ENCODE measurements at places on chromosomes 2 and 18.

GRCh38 chr2:24579053-24579803 is 88.2 kb downstream of the NCOA1 start:
- DNase-seq = no peak

DNA sequence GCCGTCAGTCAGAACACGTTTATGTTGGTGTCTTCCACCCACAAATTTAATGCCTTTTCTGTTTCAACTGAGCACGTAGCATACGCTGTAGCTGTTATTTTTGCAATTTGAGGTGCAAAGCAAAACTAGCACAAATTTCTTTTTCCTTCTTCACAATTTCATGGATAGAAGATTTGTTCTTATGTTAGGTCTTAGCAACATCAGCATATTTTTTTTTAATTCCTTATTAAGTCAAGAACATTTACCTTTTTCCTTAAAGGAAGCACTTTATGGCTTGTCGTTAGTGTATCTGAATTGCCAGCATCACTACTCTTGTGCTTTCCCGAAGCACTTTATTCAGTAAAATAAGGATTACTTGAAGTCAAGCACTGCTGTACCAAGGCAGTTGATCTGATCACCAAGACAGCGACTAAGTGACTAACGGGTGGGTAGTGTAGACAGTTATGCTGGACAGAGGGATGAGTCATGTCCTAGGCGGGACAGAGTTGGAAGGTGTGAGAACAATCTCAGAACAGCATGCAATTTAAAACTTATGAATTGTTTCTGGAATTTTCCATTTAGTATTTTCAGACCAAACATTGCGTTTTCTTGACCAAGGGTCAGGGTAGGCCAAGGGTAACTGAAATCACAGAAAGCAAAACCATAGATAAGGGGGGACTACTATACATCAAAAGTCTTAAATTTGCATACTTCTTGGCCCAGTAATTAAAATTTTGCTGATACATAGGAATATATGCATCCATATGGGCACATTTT is 13.3 kb downstream of the BABAM2 start:
- DNase-seq = no peak

DNA sequence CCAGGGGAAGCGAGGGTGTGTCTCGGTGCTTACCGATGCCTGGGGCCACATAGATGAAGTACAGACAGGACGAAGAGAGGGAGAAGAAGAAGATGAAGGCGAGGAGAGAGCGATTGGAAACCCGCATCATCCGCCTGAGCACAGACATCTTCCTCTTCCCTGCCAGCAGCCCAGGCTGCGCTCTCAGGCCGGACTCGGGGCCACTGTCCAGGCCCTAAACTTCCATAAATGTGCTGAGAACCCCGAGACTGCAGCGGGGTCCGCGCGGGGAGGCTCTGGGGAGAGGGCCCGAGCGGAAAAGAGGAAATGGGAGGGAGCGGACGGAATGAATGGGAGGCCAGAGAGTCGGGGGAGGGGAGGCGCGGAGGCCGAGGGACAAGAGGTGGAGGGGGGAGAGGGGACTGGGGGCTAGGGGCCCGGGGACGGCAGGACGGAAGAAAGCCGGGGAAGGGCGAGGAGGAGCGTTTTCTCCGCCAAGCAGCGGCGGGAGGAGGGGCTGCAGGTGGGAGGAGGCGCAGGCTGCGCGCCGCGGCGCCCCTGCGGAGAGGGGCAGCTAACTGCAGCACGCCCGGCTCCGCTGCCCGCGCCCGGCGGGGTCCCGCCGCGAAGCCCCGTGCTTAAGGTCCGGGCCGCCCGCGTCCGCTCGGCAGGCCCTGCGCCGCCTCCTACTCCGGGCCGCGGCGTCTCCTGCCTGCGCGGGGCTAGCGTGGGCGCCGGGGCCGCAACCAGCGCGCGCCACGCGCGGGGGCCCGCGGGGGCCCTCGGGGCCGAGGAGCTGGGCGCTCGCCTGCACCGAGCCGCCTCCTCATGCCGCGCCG is at the start of gene B4GALT6:
TSS of gene B4GALT6 (minus strand) at position 303 of the 818 bp plus-strand sequence. CDS start at position 148, 155 bp downstream.
- DNase-seq = peak; percentile 52

GRCh38 chr2:191385416-191386160 is 140.4 kb downstream of the MYO1B start:
- no peak for DNase-seq

DNA sequence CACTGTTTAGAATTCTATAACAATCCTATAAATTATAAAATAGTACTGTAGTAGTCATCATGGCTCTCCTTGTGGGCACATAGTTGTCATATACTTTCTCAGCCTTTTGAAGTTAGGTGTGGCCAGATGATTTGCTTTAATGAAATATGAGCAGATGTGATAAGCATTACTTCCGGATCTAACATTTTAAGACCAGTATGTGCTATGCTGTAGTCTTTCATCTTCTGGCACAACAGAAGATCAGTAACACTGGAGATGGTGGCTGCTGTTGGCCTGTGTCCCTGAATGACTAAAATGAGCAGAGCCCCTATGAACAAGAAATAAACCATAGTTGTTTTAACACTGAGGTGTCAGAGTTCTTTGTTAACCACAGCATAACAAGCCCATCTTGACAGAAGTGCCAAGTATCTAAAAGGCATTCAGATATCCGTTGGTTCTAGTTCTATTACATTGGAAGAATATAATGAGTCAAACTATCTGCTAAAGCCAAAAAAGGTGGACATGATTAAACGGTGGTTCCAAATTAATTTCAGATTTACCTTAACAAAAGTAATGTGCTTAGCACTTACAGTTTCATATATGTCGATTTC is 6.3 kb downstream of the MEX3C start:
- peak; percentile 90 for DNase-seq

DNA sequence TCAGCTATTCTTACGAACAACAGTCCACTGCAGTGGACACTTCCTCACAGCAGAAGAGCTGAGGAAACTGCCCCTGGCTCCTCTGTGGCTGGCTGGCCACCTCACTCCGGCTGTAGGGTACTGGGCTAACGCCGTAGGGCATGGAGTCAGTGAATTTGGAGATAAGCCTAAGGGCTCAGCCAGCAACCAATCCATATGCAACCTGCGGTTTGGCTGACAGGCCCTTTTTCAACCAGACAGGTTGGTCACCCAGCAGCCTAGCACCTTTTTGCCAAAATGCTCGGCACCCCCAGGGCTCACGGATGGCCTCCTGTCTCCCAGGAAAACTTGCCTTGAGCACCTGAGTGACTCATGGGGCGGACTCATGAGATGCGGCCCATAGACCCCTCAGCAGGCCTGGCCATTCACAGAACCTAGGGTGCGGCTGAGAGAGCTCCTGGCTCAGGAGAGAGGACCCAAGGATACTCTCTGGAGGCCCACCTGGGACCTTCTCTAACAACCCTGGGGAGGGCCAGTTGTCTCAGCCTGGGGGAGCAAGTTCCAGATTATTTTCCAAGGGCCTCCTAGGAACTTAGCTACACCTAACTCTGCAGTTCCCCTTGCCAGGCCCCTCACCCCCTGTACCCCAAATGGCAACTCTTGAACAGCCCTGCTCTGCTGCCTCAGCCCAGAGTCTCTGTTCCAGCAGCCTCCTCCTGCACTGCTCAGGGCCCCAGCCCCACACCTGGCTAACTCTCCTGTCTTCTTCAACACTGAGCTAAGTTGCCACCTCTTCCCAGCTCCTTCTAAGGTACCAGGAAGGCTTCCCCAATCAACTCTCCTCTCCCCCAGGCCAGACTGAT is 252.1 kb downstream of the CYP26B1 start:
- DNase-seq = no peak

DNA sequence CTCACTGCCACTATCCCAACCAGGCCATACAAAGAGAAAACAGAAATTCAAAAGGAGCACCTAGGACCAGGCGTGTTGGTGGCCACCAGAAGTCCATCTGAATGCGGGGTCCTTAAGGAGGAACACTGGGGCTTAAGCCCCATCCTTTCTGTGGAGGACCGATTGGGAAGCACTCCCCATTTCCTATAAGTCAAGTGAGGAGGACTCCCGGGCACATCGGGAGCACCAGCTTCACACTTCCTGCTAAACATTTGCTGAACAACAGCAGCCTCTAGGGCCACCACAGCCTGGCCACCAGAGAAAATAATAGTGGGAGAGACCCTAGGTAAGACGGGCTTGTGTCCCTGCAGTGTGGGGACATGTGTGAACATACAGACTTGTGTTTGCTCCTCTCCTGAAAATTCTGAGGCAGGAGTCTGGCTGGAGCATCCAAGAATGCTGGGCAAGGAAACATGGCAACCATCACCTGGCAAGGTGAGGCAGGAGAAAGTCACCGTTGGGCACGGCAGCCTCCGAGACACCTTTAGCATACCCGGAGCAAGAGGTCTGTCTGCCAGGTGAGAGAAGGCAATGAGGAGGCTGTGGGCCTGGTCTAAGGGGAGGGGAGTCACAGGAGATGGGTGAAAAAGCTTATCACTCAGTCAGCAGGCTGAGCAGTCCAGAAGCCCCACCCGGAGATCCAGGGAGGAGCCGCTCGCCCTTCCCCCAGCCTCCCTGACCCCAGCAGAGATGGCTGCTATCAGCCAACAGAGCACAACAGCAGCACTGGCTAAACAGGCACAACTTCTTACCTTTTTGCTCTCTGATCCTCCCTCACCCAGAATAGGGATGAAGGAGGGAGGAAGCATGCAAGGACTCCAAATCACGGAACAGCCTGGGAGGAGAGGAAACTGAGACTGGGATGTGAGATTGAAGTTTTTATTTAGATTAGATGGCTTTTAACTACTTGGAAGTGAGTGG is 282.3 kb downstream of the EIPR1 start:
- DNase-seq = peak; percentile 29

DNA sequence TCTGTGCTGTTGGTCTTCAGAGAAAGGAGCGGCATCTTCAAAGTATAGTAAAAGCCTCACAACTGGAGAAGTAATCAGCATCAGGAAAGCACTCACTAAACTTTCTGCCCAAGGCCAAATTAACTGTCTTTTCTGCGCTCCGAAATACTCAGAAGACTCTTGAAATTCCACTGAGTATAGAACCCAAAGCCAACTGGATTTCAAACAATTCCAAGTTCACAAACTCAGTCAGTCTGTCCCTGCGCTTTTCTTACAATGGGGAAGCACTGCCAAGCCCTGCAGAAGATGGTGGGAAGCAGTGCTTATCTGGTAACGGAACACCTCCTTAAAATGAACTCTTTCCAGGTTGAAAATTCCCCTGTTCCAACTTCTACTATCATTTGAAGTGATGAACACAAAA is 193.5 kb downstream of the NCKAP5 start:
- DNase-seq = no peak

GRCh38 chr2:179824961-179825360 is 36.5 kb downstream of the ZNF385B start:
- DNase-seq = no peak

- DNase-seq = no peak
These were observed 274.8 kb upstream of the GULP1 start for GRCh38 chr2:188016917-188017316.

- DNase-seq = no peak
These were observed 58.3 kb downstream of the KANSL1L start for GRCh38 chr2:210112871-210113270.

DNA sequence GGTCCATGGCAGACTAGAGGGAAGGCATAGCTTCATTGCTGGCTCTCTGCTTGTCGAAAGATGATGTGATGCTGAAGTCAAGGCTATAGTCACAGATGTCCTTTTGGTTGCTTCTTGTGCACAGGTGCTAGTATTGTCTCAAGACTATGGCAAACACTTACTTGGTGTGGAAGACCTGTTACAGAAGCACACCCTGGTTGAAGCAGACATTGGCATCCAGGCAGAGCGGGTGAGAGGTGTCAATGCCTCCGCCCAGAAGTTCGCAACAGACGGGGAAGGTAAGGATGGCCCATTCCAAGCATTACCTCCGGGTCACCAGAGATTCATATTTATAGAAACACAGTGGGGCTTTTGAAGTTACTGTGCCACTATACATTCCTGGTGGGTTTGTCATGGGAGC is 95.5 kb upstream of the EML6 start:
- no peak for DNase-seq

DNA sequence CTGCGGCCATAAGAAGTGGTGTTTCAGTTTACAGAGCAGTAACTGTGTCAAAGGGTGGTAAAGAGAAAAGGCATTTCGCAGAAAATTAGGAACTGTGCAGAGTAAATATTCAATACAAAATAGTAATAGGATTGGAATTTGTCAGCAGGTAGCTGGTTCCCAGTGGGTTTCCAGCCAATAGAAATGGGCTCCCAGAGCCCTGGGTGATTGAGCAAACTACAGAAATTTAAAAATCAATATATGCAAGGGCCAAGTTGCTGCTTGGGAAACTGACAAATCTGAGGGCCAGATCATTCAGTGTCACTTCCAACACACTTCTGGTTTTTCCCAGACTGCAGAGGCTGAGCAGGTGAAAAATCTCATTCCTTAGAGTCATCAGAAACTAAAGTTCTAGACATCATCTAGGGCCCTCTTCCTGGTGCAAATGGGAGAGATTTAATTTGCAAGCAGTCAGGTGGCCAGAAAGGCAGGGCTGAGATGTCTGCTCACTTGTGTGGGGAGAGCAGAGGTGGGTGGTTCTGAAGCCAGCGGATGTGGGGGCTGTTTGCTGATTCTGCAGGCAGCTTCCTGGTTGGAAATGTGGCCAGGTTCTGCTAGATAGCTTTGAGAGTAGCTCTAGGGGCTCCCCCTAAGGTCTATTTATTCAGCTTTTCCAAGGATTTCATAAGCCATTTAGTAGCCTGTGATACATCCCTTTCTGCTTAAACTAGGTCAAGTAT is 182.4 kb downstream of the NCK2 start:
- DNase-seq = no peak

- no peak for DNase-seq
These were observed 42.0 kb upstream of the CCDC150 start for GRCh38 chr2:196597531-196597930.

DNA sequence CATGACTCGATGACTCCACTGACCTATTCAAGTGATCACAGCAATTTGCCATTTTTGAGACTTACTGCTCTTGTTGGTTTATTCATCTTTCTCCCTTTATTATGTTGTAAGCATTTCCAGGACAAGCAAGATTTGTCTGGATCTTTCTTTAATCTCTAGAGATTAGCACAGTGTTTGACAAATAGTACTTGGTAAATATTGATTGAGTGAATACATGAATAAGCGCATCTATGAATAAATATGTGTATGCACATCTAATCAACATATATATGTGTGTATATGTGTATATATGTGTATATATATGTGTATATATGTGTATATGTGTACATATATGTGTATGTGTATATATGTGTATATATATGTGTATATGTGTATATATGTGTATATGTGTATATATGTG is 7.3 kb downstream of the TMX3 start:
- DNase-seq = no peak

DNA sequence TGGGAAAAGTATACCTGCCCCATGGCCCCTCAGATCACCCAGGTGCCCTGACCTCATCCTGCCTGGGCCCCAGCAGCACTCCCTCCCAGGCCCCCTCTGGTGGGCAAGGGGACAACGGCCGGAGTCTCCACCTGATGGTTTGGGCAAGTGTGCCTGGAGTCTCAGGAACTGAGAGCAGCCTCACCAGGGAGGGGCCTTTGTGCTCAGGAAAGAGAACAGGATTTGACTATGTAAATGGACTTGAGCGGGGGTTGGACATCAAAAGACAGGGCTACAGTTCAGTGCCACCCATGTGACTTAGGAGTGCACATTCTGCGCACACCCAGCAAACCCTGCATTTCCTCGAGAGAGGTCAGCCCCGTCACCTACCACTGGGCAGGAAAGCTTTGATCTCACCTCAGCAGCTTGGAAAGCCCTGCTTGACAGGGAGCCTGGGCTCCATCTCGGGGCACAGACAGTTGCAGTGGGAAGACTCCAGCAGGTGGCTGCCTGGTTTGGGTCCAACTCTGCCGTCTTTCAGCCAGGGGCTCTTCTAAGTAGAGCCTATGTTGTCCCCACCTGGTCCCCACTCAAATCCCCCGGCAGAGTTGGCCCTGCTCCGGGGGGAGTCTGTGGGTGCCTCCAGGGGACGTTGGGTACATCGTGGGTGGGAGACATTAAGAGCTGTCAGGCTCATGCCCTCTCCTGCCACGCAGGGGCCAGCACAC is 3.3 kb downstream of the INPP5D start:
- DNase-seq = no peak

All from OCI-M1 (cell line).